ENCODE measurements at places on chromosomes 5 and 9. TPM values are rescaled to one million over a fixed set of nuclear protein-coding genes. Genes with fewer than 3 reads are reported as not detected.

- DNase-seq, result no peak
Measured at GRCh38 chr5:88555674-88556073, 287.0 kb upstream of the TMEM161B start.

- no peak for DNase-seq
Measured at GRCh38 chr5:176341325-176342157, 20.0 kb downstream of the KIAA1191 start.

The C9 gene
- 0.39 TPM for total RNA-seq

DNA sequence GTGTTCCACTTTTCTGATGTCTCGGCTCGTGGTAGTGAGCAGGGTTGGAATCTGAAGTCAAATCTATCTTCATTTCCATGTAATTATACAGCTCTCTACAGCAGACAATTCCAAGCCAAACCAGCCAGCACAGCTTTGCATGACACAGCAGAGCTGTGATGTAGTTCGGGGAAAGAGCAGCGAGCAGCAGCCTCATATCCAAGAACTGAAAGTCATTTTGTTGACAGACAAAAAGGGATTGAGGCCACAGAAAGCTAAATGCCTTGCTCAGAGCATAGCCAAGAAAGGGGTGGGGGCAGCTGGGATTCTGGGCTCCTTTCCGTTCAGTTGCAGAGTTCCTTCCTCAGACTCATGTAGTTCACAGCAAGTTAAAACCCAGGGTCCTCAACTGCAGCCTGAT is 32.1 kb downstream of the LCP2 start:
- no peak for DNase-seq

DNA sequence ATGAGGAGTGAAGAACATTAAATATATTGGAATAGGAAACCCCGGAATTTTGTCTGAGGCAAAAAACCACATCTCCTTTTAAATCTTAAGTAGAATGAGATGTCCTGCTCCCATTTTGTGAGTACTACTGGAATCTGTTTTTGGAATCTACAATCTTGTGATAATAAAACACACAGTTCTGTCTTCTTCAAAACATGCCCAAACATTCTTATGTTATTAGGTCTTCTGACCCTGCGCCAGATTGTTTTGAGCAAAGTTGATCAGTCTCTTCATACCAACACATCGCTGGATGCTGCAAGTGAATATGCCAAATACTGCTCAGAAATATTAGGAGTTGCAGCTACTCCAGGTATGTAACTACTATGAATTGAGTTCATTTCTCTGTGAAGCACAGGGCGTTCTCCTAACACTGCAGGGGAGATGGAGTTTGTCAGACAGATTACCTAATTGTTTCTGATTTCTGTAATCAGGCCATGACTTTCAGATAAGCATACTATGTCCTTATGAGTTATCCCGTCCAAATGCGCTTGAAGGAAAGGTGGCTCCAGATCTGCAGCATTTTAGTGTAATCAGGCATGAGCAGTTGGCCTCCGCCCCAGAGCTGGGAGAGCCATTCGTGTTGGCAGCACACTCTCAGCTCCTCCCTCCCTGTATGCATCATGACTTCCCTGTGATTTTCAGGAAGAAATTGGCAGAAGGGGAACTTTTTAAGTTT is 88.0 kb downstream of the NLN start:
- no peak for DNase-seq

The SLC34A3 gene
- total RNA-seq, result 0.19 TPM

The OGN gene
- total RNA-seq, result not detected

- no peak for DNase-seq
Measured at GRCh38 chr9:36948051-36948450, 86.0 kb downstream of the PAX5 start.

DNA sequence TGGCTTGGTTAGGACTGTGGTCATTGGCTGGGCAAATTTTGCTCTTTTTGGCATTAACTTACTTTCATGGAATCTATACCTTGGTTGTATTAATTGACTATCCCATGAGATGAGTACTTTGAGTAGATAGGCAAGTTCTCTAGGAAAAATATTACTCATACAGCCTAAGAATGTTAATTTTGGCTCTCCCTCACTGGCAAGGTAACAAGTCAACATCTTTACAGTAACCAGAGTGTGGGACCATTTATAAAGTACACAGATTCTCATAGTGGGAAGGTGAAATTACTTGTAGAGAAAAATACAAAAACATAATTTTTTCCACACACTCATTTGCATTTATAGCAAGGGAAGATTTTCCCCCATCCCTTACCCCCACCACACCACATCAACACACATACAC is 154.6 kb upstream of the ZNF608 start:
- no peak for DNase-seq

GRCh38 chr9:13020146-13021040 is 245.6 kb downstream of the LURAP1L start:
- no peak for DNase-seq

DNA sequence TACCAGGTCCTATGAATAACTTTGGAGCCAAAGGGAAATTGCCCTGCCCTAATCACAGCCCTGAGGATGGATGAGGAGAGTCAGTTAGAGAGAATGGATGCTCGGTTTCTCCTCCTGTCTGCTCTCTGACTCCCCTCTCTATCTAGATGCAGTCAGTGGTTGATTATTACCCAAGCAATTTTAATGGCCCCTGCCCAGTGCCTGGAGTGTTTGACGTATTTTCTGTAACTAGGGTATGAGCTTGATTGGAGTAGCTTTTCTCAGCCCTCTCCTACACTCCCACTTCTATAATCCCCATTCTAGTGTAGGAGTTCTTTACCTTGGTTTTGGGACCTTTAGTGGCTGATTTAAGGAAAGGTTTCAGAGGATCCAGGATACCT is 60.4 kb downstream of the DOCK2 start:
- no peak for DNase-seq

DNA sequence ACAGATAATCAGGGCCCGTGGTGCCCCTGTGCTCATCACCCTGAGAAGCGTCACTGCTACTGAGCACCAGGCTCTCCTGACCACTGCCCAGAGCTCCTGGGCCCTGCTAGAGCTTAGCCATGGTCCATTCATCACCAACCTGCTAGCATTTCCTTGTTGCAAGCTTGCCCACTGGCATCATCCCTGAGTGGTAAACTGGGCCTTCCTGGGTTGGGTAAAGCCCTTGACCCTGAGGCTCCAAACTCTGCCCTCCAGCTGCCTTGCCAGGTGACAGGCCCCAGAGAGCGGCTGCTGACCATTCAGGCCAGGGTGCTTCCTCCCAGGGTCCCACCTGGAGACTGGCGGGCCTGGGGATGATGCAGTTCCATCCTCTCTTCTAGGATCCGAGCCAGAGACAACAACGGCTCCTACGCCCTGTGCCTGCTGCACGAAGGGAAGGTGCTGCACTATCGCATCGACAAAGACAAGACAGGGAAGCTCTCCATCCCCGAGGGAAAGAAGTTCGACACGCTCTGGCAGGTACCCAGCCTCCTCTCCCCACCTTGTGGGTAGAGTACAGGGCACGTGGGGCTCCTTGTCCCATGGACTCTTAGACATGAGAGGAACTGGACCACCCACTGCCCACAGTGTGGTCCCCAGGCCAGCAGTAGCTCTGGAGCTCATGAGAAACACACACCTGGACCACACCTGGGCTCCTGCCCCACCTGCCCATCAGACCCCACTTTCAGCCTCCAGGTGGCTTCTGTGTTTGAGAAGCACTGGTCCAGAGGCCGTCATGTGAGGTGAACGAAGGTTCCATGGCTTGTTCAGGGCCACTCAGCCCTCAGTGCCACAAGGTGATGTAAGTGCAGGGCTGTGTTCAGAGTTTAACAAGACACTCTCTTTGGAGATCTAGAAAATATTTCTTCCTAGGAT is 60.5 kb downstream of the SYK start:
- DNase-seq, result no peak

The PCDHA9 gene
- total RNA-seq, result not detected

DNA sequence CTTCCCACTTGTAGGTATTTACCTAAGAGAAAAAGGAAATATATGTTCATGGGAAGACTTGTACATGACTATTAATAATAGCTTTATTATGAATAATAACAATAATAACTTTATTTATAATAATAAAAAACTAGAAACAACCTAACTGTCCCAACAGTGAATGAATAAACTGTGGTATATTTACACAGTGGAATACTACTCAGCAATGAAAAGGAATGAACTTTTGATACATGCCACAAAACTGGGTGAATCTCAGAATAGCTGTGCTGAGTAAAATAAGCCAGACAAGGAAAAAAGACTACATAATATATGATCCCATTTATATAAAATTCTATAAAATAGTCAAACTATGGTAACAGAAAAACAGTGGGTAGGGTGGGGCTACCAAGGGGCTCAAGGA is 88.7 kb downstream of the SCAMP1 start:
- DNase-seq, result no peak

- DNase-seq, result no peak
Measured at GRCh38 chr5:138583984-138584637, 8.9 kb upstream of the HSPA9 start.

DNA sequence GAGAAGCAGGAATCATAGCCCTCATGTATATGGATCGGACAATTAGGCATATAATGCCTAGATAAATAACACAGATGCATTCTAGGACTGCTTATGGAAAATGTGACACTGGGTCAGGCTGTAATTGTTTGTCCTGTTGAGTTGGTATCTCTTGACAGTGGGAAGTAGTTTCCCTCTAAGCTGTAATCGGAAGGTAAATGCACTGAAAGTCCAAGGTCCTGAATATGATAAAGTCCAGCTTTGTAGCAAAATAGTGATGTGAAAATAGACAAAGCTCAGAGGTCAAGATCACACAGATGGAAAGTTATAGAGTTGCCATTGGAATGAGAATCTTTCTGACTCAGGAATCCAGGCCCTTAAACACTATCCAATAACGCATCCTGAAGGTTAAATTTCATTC is 214.2 kb downstream of the GABRB2 start:
- no peak for DNase-seq

- no peak for DNase-seq
Measured at GRCh38 chr9:98383758-98384157, 128.3 kb upstream of the TBC1D2 start.

- no peak for DNase-seq
Measured at GRCh38 chr9:660227-660626, 181.3 kb upstream of the DMRT1 start.

DNA sequence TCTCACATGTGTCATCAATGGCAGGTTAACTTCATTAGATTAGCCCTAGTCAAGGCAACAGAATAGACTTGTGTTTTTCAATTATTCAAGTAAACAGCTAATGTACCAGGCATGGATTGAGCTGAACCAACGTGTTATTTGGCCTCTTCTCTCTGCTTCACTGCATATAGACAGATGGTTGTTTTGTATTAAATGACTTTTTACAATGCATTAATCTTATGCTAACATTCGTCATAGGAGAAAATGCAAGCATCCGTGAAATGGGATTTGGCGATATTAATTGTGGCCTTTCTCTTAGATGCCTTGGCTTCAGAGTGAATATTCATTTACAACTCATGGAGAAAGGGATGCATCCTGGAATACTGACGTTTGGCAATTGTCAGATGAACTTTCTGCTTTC is 208.0 kb downstream of the KCTD16 start:
- DNase-seq, result no peak

The SLC46A2 gene
- total RNA-seq, result not detected

- no peak for DNase-seq
Measured at GRCh38 chr5:8848366-8848765, 697.5 kb downstream of the SEMA5A start.

The TLX3 gene
- not detected for total RNA-seq

- DNase-seq, result no peak
Measured at GRCh38 chr9:27749838-27750237, 176.6 kb upstream of the C9orf72 start.

The CBY3 gene
- total RNA-seq, result 1.3 TPM

DNA sequence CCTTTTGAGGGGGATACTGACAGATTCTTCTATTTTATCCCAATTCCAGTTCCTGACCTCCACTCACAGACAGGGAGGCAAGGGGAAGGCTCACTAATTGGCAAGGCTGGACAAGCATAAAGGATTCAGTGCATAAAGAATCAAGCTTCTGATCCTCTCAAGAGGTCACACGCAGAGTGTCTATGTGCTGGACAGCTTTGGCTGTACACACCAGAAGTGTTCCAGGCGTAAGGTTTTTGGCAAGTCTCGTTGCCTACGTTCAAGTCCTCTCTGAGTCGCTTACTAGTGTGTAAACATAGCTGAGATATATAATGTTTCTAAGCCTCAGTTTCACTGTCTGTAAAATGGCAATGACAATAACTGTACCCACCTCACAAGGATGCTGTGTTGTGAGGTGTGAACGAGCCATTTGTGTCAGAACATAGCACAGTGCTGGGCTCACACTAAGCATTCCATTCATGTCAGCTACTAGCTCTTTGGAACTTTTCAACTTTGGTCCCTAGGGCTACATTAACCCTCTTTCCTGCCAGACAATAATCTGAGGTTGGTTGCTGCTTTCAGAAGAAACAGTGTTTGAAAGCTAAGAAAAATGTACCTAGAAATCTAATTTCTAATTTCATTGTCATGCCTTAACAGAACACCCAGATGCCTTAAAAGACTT is 52.1 kb downstream of the PALM2AKAP2 start:
- DNase-seq, result no peak

GRCh38 chr9:134187110-134187531 is 22.8 kb upstream of the RNU6ATAC start:
- no peak for DNase-seq

DNA sequence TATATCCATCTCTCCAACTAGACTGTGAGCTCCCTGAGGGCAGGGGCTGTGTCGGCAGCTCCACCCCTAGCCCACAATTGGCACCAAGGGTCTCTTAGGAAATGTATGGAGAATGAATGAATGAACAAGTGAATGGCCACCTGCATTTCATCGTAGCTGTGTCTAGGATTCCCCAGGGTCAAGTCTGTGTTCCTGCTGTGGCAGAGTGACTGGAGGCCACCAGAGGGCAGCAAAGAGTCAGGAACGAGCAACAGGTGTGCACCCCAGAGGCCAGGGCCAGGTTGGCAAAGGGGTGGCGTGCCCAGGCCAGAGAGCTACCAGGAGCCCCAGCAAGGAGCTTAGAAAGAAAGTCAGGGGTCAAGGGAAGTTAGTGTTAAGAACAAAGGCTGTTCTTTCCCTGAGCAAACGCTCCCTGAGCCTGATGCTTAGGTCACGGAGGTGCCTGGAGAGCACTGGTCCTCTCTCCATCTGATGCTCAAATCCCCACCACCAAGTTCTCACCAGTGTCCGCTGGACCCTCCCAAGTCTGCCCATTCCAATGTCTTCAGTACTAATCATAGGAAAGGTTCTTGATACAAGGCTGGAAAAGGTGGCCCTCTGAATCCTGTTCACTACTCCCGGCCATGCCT is 160.7 kb downstream of the PAX5 start:
- DNase-seq, result peak; percentile 71

The SLC6A7 gene
- not detected for total RNA-seq

GRCh38 chr5:165321912-165322311 is 1816.5 kb downstream of the MAT2B start:
- DNase-seq, result no peak

The SPEF2 gene
- total RNA-seq, result 4.0 TPM

The CD72 gene
- 0.95 TPM for total RNA-seq

The BHMT gene
- not detected for total RNA-seq

GRCh38 chr9:113851359-113851758 is 24.8 kb upstream of the ZNF618 start:
- no peak for DNase-seq

GRCh38 chr5:180464603-180464970 is 29.6 kb upstream of the CNOT6 start:
- no peak for DNase-seq

The CXCL14 gene
- total RNA-seq, result not detected

- DNase-seq, result no peak
Measured at GRCh38 chr5:40410231-40410861, 269.4 kb upstream of the PTGER4 start.

The RNF183 gene
- total RNA-seq, result 1.5 TPM

GRCh38 chr9:37582548-37583157 is 6.5 kb upstream of the FBXO10 start:
- DNase-seq, result peak; percentile 20

Measured in Caco-2 (cell line).